ENCODE measurements at places on chromosomes 13 and 19.

GRCh38 chr13:61286148-61286745, 129.4 kb downstream of the PCDH20 start:
- no peak for DNase-seq

DNA sequence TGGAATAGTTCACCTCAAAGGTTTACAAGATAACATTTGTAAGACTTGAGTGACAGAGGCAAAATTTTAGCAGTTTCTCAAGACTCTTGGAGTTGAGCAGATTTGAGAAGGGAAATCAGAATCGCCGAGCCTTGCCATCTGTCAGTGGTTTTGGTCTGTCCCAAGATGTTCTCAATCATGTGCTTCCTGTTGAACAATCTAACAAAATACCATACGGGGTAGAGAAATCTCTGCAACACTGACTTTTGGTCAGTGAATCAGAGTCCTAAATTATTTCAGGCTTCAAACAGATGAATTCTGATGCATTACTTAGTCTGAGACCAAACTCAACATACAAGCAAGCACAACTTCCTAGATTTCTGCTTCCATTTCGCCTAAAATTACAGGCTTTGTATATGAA, 3.8 kb downstream of the KCTD12 start:
- DNase-seq: no peak

- peak; percentile 66 for DNase-seq
These were observed 2.9 kb upstream of the PTOV1 start for GRCh38 chr19:49847731-49848696.

- DNase-seq: no peak
These were observed 12.9 kb upstream of the F2RL3 start for GRCh38 chr19:16875584-16876555.

GRCh38 chr19:49427339-49427738, 2.2 kb downstream of the GFY start:
- no peak for DNase-seq

DNA sequence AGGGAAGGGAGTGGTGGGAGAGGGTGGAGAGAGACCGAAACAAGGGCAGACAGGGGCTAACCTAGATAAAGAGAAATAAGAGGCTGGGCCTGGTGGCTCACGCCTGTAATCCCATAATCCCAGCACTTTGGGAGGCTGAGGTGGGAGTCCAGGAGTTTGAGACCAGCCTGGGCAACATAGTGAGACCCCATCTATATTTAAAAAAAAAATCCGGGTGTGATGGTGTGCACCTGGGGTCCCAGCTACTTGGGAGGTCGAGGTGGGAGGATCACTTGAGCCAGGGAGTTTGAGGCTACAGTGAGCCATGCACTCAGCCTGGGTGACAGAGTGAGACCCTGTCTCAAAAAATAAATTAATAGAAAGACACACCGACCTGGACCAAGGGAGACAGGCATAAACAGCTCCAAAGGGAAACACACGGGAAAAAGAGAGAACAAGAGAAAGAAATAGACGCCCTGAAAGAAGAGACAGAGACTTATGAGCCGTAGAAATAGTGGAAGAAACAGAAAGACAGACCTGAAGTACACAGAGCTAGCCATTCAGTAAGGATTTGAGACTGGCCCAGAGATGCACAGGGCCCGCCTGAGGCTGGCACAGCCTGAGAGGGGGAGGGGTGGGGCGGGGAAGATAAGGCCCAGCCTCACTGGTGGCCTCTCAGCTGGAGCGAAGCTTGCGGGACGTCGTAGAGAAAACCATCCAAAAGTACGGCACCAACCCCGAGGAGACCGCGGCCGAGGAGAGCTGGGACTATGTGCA, 2.2 kb downstream of the CD37 start:
- no peak for DNase-seq

- DNase-seq: no peak
These were observed 8.5 kb downstream of the DBP start for GRCh38 chr19:48628486-48629296.

DNA sequence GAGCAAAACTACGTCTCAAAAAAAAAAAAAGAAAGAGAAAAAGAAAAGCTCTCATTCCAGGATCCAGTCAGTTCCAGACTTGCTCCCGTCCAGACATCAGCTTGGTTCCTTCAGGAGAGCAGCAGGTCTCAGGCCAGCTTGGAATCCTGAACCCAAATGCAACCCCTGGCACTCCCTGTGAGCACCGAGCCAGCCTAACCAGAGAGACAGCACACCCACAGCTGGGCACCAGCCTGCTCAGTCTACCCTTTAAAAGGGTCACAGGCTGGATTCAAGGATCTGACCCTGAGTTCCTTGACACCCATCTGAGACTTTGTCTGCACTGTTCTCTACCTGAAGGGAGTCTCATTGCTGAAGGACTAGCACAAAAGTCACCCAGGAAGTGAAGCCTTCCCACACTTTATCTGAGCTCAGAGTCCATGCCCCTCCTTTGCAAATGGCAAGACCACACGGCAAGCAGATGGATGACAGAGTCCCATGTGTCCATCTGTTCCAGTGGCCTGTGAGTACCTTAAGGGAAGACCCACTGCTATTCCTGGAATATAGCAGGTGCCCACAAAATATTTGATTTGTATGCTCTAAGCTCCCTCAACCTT, 1.4 kb downstream of the PEPD start:
- no peak for DNase-seq

- no peak for DNase-seq
These were observed 1.4 kb downstream of the SLC1A6 start for GRCh38 chr19:14978161-14978776.

DNA sequence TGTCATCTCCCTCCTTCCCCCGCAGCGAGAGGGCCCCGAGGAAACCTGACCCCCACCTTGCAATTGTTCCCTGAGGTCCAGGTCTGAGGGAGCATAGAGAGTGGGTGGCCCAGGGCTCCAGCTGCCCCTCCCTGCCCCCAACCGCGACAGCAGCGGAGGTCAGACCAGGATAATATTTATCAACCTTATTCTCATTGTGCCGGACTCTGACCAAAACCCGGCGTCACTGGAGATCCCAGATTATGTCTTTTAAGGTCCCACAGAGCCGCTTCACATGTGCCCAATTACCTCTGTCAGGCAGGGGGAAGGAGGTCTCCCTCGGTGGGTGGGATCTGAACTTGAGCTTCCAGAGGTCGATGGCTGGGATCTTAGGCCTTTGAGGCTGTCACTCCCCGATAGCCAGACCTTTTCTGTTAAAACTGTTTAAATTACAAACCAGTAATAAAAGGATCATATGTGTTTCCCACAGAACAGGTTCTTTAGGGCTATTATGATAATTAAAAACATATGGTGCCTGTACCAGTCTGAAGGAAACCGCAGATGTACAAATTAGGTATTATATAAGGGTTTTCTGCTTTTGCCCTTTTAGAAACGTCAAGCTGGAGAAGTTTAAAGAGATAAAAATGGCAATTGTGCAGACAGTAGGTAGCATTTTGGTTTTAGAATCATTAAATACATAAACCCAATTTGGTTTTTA, 195.5 kb downstream of the ZNF536 start:
- no peak for DNase-seq

DNA sequence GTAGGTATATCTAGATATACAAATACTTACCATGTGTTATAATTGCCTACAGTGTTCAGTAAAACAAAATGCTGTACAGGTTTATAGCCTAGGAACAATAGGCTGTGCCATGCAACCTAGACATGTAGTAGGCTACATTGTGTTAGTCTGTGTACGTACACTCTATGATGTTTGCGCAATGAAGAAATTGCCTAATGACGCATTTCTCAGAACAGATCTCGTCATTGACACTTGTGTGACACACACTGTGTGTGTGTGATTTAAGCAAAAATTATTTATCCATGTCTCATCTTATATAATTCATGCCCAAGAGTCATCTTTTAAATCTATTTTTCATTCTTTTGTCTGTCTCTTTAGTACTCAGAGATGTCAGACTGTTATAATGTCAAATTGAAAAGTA, 1888.8 kb upstream of the PCDH20 start:
- no peak for DNase-seq

GRCh38 chr13:26759249-26759906, 1.2 kb downstream of the GPR12 start:
- no peak for DNase-seq

GRCh38 chr13:50798923-50799322, 44.6 kb downstream of the DLEU7 start:
- no peak for DNase-seq

DNA sequence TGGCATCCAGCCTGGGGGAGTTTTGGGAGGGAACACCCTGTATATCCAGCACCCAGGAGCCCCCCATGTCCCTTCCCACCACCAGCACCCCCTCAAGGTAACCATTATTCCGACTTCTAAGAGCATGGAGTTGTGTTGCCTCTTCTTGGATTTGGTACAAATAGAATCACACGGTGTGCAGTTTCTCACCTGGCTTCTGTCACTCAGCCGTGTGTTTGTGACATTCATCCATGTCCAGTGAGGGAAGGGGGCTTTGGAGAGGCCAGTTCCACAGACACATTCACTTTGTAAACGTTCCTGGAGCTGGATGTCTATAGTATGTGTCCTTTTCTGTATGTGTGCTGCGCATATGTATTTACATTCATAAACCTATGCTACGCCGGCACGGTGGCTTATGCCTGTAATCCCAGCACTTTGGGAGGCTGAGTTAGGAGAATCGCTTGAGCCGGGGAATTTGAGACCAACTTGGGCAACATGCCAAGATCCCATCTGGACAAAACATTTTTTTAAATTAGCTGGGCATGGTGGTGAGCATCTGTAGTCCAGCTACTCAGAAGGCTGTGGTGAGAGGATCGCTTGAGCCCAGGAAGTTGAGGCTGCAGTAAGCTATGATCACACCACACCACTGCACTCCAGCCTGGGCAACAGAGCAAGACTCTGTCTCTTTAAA, 36.6 kb downstream of the MYH14 start:
- DNase-seq: no peak

GRCh38 chr19:45677351-45678230, 9.6 kb downstream of the GIPR start:
- DNase-seq: peak; percentile 81

DNA sequence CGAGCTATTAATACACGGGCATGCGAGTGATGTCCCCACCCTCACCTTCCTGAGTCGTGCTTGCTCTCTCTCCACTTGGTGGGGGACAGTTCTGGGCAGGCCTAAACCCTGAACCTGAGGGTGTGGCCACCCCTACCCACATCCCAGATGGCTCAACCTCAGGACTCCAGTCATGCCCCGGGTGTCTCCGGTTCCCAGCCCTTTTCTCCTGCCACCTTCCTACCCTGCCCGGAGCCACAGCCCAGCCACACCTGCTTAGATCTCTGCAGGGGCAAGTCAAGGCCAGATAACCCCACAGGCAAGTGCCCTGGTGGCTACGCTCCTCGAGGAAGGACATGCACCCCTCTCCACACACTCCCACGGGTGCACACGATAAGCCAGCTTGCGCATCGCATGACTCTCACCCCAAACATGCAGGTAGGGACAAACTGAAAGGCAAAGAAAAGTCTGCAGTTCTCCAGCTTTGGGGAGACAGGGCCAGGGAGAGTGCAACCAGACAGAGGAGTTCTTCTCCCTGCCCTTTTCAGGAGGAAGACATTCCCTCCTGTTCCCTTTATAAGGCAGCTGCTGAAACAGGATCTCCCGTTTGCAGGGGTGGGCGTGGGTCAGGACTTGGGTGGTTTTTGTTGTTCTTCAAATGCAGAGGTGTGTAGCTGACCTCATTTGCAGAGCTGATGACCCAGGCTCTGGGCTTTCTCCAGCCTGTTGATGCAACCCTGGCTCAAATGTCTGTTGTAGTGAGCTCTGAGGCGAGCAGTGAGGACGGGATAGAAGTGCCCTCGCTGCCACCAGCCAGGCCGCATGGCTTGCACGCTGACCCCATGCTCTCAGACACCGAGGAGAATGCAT, 88.6 kb downstream of the DPF1 start:
- no peak for DNase-seq

DNA sequence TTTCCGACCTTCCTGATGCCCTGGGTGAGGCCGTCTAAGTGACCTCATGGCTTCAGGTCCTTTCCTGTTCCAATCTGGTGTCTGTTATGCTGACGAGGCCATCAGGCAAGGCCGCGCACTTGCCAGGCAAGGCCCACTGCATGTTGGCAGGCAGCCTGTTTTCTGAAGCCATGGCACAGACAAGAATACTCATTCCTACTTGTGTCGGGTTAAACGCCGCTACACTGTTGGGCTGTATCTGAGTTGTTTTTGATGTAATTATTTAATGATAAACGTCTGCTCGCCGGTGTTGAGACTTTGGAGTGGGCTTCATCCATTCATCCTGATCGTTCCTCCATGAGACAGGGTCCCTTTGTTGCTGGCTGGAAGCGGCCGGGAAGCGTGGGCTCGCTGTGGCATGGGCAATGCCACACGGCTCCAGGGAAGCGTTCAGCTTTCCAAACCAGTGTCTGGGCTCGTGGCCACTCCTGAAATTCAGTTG, 92.1 kb downstream of the ATP11A start:
- DNase-seq: no peak

DNA sequence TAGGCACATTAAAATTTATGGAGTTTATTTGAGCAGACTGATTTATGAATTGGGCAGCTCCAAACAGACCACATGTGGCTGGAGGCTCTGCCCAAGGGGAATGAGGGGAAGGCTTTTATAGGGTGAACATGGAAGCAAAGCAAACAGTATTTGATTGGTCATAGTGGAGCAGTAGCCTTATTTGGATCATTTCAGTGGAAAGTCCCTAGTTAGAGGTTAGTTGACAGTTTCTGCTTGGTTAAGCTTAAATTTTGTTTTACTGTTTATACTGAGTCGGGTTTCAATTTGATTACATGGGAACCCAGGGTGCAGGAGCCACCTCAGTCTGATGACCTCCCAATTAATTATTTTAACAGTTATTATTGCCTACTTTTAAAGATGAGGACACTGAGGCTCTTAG, 140.5 kb downstream of the NDFIP2 start:
- no peak for DNase-seq

- DNase-seq: no peak
These were observed 858 bp upstream of the KCNRG start for GRCh38 chr13:50014386-50014785.

DNA sequence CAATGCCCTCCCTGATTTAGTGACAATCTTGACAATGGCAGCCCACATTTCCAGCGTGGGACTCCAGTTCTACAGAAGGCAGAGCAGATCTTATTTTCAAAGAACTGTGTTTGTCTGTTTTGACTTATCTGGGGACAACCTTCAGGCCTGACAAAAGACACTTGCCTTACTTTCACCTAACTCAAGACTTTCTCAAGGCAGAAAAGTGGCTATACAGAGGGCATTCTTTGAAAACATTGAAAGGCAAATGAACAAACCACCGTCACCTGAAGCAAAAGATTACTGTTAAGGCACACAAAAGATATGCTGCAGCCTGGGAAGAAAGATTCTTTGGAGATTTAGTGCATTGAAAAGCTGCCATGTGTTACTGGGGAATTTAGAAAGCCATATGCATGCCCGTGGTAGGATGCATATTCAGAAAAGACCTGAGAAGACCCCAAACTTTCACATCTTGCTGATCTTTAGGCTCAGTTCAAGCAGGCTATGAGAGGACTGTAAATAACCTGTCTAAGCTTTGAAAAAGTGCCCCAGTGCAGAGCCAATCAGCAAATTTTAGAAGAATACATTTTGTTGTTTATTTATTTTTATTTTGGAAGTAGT, 82.8 kb downstream of the TSC22D1 start:
- no peak for DNase-seq
